Amniotic stem cell (primary cell): ENCODE measurements at places on chromosomes 4 and X.
A peak's percentile ranks its signal among the peaks of the same experiment; 100 is the strongest.

GRCh38 chr4:38213083-38213805 lies 253.0 kb downstream of the PTTG2 start:
- no peak for DNase-seq

GRCh38 chr4:85790582-85790981 lies 315.6 kb downstream of the ARHGAP24 start:
- no peak for DNase-seq

DNA sequence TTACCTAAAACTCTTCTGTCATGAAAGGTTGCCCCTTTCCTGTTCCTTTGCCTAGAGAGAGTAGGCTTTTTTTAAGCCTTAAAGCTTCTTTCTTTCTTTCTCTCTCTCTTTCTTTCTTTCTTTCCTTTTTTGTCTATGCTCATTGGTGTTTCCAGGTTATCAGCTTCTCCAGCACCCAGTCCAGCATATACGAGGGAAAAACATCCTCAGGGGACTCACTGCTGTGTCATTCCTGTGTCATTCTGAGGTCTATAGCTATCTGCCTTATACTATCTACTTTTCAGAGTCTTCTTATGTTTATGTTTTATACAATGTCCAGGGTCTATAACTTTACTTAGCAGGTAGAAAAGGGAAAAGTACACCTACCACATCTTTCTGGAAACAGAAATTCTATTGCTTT lies 10.5 kb upstream of the USP27X start:
- no peak for DNase-seq

DNA sequence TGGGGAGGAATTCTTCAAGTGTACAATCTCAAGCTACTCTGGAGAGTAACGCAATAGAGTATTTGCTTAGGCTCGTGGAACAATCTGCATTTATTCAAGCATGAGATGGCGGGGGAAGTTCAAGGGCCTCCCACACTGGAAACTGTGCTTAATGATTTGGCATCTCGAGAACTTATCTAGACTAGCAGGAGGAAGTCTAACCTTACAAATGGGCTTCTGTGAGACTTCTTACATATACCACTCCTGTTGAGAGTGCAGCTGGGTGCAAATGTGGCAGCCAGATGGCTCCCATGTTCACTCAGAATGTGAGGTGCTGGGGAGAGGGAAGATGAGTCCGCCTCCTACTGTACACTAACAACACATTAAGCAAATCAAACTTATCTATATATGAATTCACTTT lies 29.3 kb upstream of the PTPN13 start:
- DNase-seq, result no peak

- peak; percentile 25 for DNase-seq
Measured at GRCh38 chr4:22099896-22100295, 151.3 kb upstream of the KCNIP4 start.

GRCh38 chr4:87875191-87875590 lies 42.4 kb downstream of the MEPE start:
- no peak for DNase-seq

GRCh38 chr4:8110071-8110986 lies 48.3 kb downstream of the ABLIM2 start:
- DNase-seq, result no peak

DNA sequence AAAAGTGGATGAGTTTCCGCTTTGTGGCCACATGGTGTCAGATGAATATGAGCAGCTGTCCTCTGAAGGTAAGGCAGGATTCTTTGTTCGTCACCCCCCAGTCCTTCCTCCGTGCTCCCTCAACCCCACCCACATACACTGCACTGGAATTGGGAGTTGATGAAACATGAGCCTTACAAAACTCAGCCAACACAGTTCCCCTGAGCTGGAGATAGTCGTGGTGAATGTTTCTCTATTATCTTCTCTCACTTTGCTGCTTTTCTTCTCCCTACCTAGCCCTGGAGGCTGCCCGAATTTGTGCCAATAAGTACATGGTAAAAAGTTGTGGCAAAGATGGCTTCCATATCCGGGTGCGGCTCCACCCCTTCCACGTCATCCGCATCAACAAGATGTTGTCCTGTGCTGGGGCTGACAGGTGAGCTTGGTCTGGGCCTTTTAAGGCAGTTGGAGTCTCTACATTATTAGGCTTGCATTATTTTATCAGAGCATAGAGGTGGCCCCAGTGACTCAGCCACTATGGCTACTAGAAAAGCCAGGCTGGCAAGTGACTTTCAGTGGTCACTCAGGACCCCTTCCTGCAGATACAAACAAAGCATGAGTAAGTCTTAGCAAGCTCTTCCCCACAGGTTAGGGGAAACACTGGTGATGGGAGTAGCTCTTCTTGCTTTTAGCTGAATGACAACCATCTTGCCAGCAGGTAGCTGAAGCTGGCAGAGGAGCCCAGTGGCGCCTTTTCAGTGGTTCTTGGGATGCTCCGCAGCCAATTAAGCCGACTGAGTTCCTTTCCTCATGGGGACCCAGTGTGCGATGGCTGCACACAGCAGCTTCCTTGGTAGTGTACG lies 1.6 kb downstream of the RPL10 start:
- no peak for DNase-seq

GRCh38 chrX:131441033-131441432 lies 102.8 kb upstream of the OR13H1 start:
- DNase-seq, result no peak
